DND-41 (cell line): ENCODE measurements at places on chromosomes 6 and 20.

DNA sequence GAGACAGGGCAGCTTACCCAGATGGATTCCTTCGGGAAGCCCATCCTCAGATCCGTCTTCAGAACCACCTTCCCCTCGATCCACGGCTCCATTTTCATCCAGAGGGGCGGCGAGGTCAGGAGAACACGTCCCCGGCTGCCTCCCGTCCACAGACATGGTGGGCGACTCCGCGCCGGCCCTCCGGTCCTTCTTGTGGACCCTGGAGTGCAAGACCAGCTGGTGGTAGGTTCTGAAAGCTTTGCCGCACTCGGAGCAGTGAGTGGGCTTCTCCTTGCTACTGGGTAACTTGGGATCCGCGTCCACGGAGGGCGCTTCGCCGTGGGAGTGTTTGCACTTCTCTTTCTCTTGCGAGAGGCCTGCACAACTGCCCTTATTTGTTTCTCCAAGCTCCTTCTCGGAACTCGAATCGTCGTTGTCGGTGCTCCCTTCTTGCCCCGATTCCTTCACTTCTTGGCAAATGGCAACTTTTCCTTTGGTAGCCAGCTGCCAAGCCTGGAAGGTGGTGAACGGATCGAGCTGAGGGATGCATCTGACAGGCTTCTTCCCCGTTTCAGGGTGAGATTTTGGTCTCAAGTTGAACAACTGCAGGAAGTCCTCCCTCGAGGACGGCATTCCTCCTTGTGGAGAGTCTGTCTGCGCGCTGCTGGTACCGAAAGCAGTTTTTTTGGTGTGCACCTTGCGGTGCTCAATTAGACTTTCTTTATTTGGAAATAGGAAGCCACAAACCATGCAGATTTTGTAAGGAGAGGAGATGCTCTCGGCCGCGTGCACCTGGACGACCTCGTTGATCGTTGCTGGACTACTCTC, 12.0 kb downstream of the ZNF217 start:
- DNase-seq = peak; percentile 6

DNA sequence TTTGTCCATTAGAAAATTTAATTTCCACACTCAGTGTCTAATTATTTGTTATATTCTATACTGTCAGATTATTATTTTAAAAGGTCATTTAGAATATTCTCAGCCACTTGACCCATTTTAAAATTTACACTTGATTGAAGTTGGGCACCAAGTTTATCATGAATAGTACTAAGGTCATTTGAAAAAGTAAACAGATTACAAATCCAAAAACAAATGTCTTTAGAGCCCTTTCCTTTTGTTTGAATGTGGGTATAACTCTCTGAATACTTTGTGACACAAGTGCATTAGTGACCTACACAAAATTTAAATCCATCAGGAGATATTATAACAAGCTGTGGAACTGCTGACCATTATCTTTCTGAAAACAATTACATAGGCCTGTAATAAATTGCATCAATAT, 11.3 kb downstream of the HIVEP2 start:
- no peak for DNase-seq

DNA sequence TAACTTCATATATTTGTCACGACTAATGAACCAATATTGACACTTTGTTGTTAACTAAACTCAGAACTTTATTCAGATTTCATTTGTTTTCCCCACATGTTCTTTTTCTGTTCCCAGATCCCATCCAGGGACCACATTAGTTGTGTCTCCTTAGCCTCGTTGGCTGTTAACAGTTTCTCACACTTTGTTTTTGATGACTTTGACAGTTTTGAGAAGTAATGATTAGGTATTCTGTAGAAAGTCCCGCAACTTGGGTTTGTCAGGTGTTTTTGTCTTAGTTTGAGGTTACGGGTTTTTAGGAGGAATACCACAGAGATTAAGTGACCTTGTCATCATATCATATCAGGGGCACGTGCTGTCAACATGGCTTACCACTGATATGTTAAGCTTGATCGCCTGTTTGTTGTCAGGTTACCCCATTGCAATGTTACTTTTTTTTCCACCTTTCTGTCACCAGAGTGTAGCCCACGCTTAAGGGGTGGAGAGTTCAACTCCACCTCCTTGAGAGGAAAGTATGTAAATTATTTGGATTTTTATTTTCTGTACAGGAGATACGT, 32.9 kb downstream of the MAP3K4 start:
- DNase-seq = no peak

DNA sequence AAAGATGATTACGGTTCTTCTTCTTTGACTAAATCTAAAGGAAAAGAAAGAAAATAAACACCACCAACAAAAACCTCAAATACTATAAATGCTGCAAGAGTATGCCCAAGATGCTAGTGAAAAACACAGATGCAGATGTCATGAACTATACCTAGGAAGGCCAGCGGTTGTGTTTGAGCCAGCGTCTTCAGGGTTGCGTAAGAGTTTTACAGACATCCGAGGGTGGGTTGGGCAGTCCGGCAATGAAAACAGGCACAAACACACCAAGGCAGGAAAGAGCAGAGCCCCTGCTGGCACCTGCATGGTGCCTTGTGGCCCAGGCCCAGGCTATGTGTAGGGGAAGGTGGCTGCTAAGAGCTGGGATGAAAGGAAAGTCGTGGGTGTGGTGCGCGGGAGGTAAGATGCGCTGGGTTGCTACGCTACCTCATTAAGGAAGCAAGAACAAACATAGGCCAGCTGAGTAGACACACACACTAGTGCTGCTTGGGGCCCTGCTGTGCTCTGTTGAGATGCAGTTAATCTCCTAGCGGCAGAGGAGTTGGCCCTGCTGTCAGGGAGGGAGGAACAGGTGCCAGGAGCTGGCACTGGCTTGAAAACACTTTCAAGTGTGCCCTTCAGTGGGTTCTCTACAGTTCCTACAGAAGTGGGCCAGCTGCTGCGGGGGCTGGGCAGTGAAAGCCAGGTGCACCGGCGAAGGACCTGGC, 170.2 kb upstream of the PLN start:
- DNase-seq = peak; percentile 22
